H7 (cell line): ENCODE measurements at places on chromosomes 7 and 10.

DNA sequence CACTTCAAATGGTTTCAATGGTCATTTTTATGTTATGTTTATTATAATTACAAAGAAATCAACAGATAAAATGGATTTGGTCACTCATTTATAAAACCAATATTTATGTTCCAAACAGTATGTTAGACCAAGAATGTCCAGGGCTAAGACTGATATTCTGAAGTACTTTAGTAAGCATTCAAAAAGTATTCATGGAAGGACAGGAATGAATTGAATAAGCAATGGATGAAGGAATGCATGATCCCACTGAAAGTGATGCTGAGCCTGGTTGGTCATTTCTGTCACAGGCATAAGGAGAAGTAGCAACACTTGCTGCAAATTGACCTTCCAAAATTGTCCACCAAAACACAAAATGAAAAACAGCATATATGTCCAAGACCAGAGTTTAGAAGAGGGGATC is 189.0 kb upstream of the CELF2 start:
- no peak for DNase-seq

GRCh38 chr10:24035761-24036160 is 173.2 kb upstream of the KIAA1217 start:
- no peak for DNase-seq

GRCh38 chr7:84985073-84985784 is 201.6 kb downstream of the SEMA3D start:
- DNase-seq, result no peak

GRCh38 chr7:19015098-19015497 is 102.3 kb downstream of the TWIST1 start:
- DNase-seq, result no peak

DNA sequence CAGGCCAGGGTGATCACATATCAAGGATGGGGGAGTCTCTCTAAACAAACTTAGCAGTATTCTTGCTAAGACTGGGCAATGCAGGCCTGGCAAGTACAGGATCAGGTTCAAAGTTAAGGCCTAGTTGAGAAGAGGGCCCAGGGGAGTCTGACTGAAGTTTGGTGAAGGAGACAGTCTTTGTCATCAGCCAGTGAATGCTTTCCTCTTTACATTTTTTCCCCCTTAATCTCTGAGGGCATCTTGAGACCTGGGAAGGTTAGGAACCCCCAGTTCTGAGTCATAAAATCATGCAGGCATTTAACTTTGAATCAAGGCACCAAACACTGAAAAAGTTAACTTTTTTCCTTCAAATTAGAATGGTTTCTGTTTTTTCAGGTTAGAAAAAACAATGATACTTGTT is 311.5 kb downstream of the REEP3 start:
- no peak for DNase-seq

DNA sequence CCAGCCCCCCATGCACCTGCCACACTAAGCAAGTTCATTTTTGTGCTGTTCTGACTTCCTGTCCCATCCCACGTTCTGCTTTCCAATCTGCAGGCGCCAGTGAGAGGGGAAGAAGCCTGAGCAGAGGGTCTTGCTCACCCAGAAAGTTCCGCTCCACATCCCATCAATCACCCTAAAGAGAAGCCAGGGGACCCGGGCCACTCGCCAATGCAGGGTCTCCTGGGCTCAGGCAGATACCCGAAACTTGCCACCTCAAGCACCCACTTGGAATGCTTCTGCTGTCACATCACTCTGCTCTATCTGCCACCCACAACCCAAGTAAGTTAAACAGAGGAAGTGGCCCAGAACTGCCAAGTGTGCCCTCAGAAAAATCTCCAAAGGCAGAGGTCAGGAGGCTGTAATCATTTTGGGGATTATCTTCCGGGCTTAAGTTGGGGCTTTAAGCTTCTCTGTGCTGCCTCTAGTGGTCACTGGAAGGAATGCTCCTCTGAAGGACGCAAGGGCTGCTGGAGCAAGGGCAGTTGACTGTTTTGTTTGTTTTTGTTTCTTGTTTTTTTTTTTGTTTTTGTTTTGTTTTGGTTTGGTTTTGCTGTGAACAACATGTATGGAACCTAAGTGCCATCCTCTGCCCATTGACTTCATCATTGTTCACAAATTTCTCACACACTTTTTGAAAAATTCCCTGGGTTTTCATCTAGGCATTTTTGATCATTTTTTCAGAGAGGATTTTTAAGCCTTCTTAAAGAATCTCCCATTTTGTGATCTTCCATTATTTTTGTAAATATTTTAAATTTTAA is 25.5 kb downstream of the PRR15 start:
- DNase-seq, result peak; percentile 62

DNA sequence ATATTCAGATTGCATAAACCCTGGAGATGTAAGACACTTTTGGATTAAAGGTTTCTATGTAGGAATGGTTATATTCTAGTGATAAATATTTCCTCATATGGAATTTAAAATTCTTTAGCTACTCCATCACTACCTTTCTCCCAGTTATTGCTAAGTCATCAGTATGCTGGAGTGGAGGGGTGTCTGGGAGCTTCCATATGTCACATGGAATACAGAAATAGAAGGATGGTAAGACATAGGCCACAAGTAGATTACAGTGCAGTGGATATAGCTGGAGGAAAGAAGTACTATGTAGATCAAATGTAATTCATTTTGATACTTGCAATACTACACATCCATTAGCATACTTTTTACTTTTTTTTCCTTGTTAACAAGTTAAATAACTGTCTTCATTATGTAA is 428.4 kb downstream of the ARL4A start:
- no peak for DNase-seq

DNA sequence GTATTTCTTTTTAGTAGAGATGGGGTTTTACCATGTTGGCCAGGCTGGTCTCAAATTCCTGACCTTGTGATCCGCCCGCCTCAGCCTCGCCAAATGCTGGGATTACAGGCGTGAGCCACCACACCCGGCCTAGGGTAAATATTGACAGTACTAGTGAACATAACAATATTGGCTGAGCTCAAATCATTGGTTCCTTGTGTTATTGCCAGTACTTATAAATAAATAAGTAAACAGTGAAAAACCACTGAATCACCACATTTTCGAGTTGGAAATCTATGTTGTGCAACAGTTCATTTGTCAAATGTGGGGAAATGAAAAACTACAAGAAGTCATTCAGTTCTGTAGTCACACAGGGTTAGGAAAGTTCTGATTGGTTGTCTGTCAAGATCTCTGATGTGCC is 15.8 kb downstream of the RPP30 start:
- no peak for DNase-seq

GRCh38 chr10:124369986-124370385 is 48.7 kb downstream of the OAT start:
- DNase-seq, result no peak

GRCh38 chr10:86958116-86958900 is at the start of gene SNCG:
SNCG (plus strand) TSS chr10:86958599; CDS start chr10:86958698, 99 bp downstream.
- peak; percentile 66 for DNase-seq

DNA sequence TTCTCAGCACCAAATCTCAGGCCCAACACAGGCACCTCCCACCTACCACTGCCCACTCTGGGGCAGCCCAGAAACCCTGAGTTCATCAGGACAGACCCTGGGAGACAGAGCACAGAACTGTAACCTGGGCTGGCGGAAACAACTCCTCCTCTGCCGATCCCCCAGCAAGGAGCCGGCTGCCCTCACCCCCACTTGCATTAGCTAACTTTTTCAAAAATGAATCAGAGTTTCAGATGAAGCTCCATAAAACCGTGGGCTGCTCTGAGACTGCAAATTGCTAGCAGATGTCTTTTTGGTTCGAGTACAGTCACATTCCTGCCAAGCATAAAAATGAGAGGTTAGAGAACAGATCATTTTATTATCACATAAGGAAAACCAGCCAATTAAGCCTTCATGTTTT is 93.4 kb upstream of the PARD3 start:
- DNase-seq, result no peak

DNA sequence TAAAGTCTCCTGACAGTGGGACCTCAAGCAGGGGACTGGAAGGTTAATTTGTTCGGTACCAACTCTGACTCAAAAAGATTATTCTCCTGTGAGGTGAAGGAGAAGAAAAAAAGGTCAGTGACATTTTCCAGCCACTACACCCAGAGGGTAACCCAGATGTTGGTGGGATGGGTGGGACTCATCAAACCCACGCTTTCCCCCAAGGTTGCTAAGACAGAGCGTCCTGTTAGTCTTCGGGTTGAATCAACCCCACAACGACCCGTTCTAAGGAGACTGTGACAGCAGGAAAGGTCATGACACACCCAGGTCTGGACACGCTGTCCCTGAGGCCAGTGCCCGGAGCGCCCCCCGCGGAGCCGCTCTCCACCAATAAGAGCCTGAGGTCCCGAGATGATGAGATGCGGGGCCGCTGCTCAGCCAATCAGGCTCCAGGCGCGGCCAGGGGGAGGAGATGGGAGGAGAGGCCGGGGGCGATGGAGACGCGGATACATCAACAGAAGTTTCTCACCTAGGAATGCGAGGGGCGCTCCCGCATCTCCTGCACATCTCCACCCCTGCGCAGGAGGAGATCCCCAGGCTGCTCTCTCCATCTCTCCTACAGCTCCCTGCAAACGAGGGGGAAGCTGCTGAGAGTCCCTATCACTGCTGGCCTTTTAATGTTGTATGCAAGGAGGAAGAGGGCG is at the start of gene WNT16:
Gene WNT16, plus strand, starts transcription at position 493 of the 683 bp plus-strand sequence. CDS start 293 bp downstream, outside the sequence.
- peak; percentile 91 for DNase-seq

- no peak for DNase-seq
Observed at GRCh38 chr7:107592361-107593024, 12.4 kb downstream of the BCAP29 start.

GRCh38 chr10:34864149-34865067 is 49.3 kb upstream of the PARD3 start:
- no peak for DNase-seq

DNA sequence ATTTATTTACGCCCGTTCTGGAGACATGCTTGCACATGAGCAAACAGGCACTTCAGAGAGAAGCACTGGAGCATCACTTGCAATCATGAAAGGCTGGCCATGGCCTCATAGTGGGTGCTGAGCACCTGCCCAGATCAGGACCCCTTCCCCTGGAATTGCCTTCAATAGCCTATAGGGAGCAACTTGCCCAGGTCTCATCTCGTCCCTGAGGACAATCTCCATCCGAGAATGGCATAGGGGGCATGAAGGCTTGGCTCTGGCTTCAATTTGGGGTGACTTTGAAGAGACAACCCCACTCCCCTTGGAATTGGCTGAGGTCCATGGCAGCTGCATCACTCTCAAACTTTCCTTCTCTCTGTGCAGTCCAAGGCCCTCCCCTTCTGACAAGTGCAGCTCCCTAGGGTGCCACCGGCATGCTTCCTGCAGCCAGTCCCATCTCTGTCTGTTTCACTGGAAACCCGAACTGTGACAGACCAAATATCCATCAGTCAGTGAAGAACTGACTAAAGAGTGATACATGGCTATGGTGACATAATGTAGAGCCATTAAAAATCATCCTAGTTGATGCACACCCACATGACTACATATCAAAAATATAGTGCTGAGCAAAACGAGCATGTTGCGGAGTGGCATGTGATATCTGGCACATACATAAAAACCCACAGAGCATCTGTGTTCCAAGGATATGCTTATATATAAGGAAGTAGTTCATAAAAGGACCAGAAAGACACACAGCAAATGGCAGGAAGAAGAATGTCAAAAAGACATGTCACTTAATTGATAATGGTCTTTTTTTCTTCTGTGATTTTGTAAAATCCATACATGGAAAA is 12.4 kb downstream of the GDF2 start:
- DNase-seq, result no peak

DNA sequence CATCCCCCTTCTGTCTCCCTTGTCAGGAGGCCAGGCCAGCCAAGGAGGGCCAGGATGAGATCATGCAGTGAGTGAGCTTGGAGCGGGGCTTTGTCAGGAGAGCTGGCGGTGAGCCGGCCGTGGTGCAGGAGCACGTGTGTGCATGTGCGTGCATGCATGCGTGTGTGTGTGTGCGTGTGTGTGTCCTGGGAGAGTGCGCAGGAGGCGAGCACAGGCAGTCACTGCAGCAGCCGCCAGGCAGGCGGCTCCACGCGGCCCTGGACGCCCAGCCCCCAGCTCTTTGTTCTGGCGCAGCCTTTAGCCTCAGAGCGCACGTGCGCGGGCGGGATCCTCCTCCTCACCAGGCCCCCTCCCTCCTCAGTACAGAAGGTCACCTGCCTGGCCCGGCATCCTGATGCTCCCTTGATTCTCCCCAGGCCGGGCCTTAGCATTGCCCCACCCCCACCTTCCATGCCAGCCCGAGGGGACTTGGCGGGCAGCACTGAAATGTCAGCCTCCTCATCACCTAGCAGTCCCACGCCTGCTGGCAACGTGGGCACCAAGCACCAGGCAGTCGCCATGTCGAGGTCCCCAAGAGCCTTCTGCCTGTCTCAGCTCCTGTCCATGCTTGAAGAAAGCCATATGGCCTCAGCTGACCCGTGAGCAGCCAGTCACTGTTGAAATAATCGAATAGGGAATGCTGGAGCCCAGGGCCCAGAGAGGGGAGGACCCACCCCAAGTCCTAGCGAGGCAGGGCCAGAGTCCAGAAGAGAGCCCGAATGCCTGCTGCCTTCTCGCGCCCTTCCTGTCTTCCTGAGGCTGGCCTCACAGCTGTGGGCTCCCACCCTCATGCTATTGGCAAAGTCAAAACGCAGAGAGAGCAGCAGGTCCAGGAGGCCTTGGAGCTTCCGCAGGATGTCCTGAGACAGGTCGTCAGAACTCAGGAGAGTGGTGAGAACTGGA is 125.9 kb upstream of the PPIF start:
- peak; percentile 93 for DNase-seq

DNA sequence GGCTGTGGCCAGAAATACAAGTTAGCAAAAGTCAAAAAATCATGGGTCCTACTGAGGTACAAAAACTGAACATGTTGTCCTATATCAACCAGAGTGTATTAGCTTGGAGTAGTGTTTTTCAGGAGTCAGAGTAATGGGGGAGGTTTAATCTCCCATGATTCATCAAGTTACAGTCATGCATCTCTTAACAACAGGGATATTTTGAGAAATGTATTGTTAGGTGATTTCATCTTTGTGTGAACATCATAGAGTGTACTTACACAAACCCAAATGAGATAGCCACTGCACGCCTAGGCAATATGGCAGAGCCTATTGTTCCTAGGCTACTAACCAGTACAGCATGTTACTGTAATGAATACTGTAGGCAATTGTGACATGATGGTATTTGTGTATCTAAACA is 14.9 kb upstream of the TES start:
- no peak for DNase-seq

DNA sequence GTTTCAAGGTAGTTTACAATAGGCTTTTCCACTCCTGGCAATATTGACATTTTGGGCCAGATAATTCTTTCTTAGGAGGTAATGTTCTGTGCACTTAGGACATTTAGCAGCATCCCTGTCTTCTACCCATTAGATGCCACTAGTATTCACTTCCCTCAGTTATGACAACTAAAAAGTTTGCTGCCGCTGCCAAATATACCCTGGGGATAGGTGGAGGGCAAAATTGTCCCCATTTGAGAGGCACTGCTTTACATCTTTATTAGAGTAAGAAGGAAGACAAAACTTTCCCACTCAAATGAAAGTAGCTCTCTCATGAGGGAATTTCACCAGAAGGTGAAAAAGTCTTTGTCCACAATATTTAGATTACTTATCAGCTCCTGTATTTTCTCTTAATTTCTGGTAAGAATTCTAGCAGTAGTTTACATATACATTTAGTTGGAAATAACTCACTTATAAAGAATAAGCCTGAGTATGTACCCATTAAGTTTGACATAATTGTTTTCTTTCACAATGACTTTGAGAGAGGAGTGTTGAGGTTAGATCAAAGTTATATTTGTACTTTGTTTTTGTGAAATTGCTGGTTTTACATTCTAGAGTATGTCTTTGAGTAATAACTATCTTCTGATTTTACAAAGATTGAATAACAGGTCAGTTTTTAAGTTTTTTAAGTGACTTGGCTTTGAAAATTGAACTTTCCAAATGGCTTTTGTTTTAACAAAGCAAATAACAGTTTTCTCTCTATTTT is 46.0 kb downstream of the HELLS start:
- DNase-seq, result no peak

- DNase-seq, result peak; percentile 31
Observed at GRCh38 chr7:144668503-144668902, 167.3 kb downstream of the TPK1 start.
